ENCODE measurements at places on chromosomes 3 and 15.

DNA sequence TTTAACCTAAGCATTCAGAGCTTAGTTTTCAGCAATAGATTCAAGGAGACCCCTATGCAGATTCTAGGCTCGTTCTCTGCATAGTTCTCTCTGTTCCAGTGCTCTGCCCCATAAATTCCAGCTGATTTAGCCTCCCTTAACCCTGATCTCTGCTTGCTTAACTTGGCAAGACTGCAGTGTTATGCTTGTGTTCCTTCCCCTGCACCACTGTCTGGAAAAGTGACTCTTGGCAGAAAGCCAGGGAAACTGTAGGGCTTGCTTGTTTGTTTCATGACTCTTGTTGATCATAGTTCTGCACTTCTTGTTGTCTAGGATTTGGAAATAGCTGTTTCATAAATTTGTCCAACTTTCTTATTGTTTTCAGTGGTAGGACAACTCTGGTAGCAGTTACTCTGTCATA is 40.1 kb downstream of the ANAPC13 start:
- peak; percentile 80 for DNase-seq

DNA sequence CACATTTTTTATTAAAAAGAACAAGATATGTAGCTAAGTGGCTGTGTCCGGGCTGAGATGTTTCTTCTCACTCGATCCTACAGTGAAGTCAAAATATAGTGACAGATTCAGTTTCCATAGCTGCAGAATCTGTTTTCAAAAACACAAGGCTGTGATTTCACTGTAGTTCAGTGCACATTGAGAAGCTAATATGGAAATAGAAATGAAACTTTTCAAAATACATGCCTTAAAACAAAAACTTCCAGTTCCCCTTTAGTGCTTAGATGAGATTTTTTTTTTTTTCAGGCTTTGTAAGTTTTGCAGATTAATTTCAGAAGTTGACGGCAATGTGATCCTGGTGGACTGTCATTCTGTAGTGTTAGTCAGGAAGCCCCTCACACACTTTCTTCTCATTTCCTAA is 23.8 kb upstream of the TRAK1 start:
- DNase-seq: peak; percentile 37

- no peak for DNase-seq
These were observed 19.1 kb downstream of the USP3 start for GRCh38 chr15:63523306-63523990.

DNA sequence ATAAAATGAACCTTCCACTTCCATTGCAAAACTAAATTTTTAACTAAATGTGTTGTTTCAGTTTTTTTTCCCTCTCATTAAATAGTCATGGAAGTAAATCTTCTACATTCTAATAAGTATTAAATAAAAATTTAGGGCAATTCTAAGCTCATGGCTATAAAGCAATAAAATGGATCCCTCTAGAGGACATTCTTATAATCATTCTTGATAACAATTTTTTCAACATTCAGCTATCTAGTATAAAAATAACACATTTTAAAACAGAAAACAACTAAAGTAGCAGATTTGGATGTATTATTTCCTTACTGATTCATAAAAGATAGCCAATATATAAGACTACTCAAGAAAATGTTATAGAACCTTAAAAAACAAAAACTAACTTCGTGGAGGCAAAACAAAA is 393.1 kb downstream of the PLOD2 start:
- DNase-seq: no peak

DNA sequence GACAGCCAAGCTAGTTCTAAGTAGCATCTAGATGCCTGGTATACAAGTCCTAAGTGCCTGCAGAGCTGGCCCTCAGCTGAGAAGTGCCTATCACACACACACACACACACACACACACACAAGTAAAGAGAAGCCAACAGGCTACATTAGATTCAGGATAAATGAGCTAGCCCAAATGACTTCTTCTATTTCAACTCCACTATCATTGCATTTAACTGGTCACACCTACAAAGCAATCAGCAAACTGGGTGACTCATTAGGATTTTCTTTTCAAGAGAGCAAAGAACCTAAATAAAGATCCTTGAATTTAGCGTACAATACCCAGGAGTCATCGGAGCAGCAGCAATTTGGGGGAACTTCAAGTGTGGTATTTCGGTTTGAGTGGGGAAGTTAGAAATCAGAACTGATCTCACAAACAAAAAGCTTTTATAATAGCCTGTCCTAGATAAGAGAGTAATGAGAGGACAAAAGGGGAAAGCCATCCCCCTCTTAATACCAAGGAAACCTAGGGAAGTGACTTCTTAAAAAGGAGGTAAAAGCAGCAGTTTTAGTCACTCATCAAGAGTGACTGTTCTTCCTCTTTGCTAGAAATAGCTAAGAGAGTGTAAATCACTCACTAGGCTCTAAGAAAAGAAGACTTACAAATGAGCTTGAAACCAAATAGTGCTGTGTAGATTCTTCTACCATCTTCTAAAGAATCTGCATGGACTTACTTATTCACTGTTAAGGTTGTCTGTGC is 112.7 kb downstream of the TNIK start:
- no peak for DNase-seq

DNA sequence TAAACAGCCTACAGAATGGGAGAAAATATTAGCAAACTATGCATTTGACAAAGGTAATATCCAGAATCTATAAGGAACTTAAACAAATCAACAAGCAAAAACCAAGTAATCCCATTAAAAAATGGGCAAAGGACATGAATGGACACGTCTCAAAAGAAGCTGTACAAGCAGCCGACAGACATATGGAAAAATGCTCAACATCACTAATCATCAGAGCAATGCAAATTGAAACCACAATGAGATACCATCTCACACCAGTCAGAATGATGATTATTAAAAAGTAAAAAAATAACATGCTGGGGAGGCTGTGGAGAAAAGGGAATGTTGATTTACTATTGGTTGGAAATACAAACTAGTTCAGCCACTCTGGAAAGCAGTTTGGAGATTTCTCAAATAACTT is 30.7 kb upstream of the PPM1L start:
- no peak for DNase-seq

- DNase-seq: no peak
These were observed 619.8 kb upstream of the ZNF717 start for GRCh38 chr3:76405196-76405595.

GRCh38 chr3:153442799-153443487 is 280.9 kb downstream of the RAP2B start:
- DNase-seq: no peak

- no peak for DNase-seq
These were observed 10.6 kb downstream of the ARPP19 start for GRCh38 chr15:52558196-52558595.

DNA sequence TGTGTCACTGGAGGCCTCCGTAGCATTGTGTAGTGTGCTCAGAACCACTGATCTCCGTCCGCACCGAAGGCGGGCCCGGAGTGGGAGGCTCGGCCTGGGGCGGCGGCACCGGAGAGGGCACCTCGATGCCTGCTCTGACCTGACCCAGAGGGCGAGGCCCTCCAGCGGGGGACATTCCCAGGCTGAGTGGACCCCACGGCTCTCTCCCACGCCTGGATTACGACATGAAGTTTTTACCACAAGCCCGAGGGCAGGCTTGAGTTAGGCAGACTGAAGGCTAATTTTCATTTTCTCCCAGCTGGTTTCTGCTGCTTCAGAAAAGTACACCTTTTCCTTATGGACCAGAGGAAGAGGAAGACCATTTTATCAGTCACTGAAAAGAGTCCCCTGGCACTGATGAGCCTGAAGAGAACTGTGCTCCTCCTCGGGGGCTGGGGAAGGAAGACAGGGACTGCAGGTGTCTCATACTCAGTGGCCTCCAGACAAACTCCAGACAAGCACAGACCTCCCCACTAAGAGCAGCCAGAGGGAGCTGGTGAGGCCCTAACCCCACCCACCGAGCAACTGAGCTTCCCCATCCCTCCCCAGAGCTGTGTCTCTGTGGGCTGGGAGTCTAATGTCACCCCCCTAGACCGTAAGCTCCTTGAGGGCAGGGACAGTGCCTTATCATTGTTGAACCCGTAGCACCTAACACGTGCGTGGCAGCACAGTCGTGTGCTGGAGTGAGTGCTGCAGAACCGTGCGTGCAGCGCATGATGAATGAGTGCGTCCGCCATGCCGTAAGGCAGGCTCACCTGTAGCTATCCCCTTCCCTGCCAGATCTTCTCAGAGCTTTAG is 74.5 kb upstream of the BLM start:
- DNase-seq: no peak

DNA sequence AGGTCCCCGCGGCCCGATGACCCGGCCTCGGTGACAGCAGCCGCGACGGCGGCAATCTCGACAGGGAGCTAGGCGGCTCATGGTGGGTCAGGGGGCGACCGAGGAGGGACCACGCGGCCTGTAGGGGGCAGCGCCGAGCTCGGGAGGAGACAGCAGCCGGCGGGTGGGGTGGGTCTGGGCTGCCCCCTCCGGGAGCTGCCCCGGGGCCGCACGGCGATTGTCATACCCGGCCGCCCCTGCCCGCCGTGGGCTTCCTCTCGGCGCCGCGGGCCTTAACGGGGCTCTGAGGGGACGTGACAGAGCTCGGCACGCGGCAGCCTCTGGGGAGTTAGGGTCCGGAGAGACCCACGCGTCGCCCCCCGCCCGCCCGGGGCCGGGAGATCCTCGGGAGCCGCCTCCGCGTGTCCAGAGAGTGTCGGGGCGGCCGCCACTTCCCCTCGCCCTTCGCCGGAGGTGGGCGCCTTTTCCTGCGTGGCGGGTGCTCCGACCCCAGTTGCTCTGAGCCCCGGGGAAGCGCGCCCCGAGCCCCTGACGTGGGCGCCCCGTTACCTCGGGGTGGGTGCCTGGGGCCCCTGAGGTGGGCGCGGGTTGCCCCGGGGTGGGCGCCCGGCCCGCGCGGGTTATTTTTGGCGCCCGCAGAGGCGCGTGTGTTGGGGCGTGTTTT is 539 bp upstream of the PLCL2 start:
- no peak for DNase-seq

DNA sequence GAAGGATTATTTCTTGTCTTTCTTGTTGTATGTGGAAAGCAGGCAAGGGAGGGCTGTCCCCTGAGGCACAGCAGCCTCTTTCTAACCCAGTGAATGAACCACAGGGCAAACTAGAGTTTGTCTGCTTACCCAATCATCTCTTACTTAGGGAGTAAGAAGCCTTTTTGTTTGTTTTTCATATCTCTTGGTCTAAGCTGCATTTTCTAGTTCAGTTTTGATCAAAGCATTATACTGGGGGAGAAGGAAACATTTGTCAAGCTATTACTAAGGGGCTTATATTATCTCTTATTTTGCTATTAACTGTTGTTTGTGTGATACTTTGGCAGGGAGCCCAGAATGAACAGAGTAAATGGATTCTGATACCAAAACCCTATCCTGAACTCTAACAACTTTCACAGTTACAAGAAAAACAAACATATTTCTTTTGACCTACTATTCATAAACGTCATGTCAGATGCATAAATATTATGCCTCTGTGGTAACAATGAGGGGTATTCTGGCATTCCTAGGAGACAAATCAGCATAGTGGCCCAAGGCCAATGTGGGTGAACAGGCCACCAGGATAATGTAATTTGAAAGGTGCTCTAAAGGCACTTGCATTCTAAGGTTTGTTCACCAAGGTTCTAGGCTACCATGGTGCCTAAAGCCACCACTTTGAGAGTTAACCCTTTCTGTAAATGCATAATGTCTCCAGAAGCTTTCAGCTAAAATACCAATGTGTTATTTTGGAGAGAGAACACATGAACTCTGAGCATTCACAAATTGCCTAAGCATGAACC is 271.6 kb upstream of the ZPLD1 start:
- peak; percentile 74 for DNase-seq

- no peak for DNase-seq
These were observed 90.4 kb upstream of the ROBO2 start for GRCh38 chr3:76949462-76949861.
